ENCODE measurements at places on chromosomes 7 and 10.

DNA sequence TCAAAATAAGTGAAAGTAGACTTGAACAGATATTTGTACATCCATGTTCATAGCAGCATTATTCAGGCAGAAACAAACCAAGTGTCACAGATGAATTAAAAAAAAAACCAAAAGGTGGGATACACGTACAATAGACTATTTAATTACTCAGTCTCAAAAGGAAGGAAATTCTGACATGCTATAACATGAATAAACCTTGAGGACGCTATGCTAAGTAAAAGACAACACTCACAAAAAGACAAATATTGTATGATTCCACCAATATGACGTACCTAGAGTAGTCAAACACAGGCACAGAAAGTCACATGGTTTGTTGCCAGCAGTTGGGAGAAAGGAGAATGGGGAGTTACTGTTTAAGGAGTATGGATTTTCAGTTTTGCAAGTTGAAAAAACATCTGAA lies 18.0 kb upstream of the CFAP70 start:
- no peak for DNase-seq

DNA sequence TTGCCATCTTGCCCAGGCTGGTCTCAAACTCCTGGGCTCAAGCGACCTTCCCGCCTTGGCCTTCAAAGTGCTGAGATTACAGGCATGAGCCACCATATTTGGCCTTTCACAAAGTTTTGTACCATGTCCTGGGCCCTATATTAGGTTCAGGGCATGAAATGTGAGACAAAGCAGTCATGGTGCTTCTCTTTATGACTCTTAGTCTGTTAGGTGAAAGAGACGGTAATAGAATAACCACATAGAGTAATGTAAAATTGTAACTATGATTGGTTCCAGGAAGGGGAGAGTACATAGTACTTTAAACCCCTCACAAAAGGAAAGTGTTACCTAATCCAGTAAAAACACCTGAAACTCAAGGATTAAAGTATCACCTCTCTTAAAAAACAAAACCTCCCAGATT lies 144.7 kb downstream of the SPAG6 start:
- DNase-seq, result no peak

DNA sequence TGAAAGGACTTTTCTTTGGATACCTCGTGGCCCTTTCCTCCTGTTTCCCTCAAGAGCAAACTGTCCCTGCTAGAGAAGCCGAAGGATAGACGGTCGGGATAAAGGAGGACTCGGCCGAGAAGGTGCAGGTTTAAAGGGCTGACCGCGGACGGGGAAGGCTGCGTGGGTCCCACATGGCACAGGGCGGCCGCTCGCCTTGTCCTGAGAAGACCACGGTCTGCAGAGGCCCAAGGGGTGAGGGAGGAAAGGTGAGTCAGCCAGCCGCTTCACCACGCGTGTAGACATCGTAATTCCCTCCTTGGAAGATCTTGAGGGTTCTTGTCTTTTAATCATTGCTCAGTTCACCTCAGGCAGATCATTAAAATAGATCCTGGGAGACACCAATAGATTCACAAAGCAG lies 253.8 kb downstream of the DPP6 start:
- no peak for DNase-seq

DNA sequence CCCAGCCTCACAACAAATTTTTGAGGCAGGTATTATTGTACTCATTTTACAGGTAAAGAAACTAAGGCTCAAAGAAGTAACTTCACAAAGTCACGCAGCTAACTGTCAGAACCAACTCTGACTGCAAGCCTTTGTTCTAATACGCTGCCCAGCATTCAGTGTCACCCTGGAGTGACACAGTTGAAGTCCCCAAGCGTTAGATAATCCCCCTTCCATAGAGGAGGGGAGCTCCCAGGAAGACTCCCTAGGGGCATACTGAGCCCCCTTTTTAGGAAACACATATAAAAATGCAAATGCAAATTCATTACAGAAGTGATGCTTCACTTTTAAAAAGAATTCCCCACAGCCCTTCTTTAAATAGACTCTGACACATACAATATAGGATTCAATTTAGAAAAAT lies 101.0 kb upstream of the MACROH2A2 start:
- DNase-seq, result no peak

GRCh38 chr7:66741710-66742049 lies 1.1 kb downstream of the RABGEF1 start:
- DNase-seq, result peak; percentile 35

GRCh38 chr10:77313066-77313750 lies 324.4 kb downstream of the KCNMA1 start:
- DNase-seq, result no peak

GRCh38 chr10:79247373-79248137 lies 99.7 kb upstream of the PPIF start:
- DNase-seq, result no peak
